ENCODE measurements at places on chromosomes 11 and 22. TPM values are rescaled to one million over a fixed set of nuclear protein-coding genes. Genes with fewer than 3 reads are reported as not detected.
A peak's percentile ranks its signal among the peaks of the same experiment; 100 is the strongest.

Gene CRYBB2
- not detected for total RNA-seq

Gene VSIG2
- total RNA-seq: 381 TPM

Gene HTR3A
- 1.7 TPM for total RNA-seq

DNA sequence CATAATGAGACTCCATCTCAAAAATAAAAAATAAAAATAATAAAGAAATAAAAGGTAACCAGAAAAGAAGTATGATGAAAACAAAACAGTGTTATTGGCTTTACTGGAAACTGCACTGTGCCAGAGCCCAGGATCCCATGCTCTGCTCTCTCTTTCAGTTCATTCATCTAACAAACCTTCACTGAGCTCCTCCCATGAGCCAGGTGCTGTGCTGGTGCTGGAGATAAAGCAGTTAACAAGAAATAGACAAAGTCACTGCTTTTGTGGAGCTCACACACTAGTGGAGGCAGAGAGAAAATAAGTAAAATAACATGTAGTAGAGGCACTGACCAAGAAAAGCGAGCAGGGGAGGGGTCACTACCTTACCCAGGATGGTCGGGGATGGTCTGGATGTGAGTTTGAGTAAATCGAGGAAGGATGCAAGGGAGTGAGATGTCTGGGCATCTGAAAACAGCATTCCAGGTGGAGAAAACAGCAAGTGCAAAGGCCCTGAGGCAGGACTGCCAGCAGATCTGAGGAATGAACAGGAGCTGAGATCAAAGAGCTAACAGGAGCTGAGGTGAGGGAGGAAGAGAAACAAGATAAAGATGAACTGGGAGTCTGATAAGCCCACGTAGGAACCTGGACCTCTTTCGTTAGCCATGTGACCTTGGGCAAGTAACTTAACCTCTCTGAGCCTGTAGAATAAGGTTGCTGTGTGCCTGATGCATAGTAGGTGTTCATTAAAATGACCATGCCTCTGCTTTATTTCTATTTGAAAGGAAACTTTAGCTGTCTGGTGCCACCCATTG lies 31.3 kb upstream of the CD82 start:
- no peaks in the 10 kb centered on the region for H3K4me1 ChIP-seq
- no peaks in the 10 kb centered on the region for H3K27me3 ChIP-seq
- no peak for DNase-seq
- H3K27ac ChIP-seq: no peak overlapping the region
- no peaks in the 10 kb centered on the region for H3K36me3 ChIP-seq

DNA sequence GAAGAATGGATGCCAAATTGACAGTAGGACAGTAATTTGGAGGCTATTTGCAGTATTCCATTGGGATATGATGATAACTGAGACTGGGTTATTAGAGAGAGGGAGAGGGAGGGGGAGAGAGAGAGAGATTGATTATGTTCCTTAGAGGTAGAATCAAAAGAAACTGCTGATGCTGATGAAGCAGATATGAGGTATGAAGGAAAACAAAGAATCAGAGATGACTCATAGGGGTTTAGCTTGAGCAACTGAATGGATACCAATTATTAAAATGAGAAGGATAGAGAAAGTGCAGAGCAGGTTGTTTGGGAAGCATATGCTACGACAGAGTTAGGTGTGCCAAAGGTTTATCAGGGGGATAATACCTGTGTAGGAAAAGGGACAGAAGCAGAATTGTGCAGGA lies 12.8 kb upstream of the NUCB2 start:
- H3K4me1 ChIP-seq: no peaks in the 10 kb centered on the region
- H3K27ac ChIP-seq: no peak overlapping the region
- no peak for DNase-seq
- no peak overlapping the region for H3K4me3 ChIP-seq

GRCh38 chr11:131446590-131447275 lies 76.3 kb downstream of the NTM start:
- no peak overlapping the region for H3K4me3 ChIP-seq
- DNase-seq: peak; percentile 26
- H3K36me3 ChIP-seq: no peaks in the 10 kb centered on the region
- H3K27me3 ChIP-seq: no peaks in the 10 kb centered on the region
